ENCODE measurements at places on chromosomes 11 and 22. TPM values are rescaled to one million over a fixed set of nuclear protein-coding genes. Genes with fewer than 3 reads are reported as not detected.

Gene NCF4
- polyA plus RNA-seq: not detected

Gene CCDC34
- polyA plus RNA-seq: 3.8 TPM

Gene C11orf91
- polyA plus RNA-seq: 0.12 TPM

Gene GAL3ST3
- polyA plus RNA-seq: not detected

Gene SIAE
- 67.0 TPM for polyA plus RNA-seq

Gene SHANK2
- polyA plus RNA-seq: 3.2 TPM

Gene OR10W1
- polyA plus RNA-seq: not detected

- no peak for DNase-seq
Measured at GRCh38 chr22:25123677-25124076, 76.0 kb upstream of the CRYBB3 start.

GRCh38 chr11:71490044-71490730, 36.9 kb upstream of the KRTAP5-7 start:
- DNase-seq: no peak

- no peak for DNase-seq
Measured at GRCh38 chr11:130826572-130826971, 89.7 kb downstream of the SNX19 start.

GRCh38 chr22:44491269-44492035, 6.6 kb downstream of the RTL6 start:
- DNase-seq: no peak

DNA sequence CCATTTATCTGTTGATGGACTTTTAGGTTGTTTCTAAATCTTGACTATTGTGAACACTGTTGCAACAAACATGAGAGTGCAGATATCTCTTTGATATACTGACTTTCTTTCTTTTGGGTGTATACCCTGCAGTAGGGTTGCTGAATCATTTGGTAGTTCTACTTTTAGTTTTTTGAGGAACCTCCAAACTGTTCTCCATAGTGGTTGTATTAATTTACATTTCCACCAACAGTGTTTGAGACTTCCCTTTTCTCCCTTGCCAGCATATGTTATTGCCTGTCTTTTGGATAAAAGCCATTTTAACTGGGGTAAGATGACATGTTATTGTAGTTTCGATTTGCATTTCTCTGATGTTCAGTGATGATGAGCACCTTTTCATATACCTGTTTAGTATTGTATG, 330.0 kb downstream of the DDX10 start:
- no peak for DNase-seq

DNA sequence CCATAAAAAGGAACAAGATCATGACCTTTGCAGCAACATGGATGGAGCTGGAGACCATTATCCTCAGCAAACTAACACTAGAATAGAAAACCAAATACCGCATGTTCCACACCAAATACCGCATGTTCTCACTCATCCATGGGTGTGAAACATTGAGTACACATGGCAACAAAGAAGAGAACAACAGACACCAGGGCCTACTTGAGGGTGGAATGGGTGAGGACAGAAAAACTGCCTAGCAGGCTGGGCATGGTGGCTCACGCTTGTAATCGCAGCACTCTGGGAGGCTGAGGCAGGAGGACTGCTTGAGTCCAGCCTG, 12.3 kb downstream of the EHD1 start:
- no peak for DNase-seq

GRCh38 chr11:64000026-64000739, 13.9 kb downstream of the OTUB1 start:
- DNase-seq: peak; percentile 71

- no peak for DNase-seq
Measured at GRCh38 chr11:110894224-110894623, 182.0 kb upstream of the ARHGAP20 start.

- no peak for DNase-seq
Measured at GRCh38 chr22:48244388-48245195, 1482.1 kb downstream of the TBC1D22A start.

DNA sequence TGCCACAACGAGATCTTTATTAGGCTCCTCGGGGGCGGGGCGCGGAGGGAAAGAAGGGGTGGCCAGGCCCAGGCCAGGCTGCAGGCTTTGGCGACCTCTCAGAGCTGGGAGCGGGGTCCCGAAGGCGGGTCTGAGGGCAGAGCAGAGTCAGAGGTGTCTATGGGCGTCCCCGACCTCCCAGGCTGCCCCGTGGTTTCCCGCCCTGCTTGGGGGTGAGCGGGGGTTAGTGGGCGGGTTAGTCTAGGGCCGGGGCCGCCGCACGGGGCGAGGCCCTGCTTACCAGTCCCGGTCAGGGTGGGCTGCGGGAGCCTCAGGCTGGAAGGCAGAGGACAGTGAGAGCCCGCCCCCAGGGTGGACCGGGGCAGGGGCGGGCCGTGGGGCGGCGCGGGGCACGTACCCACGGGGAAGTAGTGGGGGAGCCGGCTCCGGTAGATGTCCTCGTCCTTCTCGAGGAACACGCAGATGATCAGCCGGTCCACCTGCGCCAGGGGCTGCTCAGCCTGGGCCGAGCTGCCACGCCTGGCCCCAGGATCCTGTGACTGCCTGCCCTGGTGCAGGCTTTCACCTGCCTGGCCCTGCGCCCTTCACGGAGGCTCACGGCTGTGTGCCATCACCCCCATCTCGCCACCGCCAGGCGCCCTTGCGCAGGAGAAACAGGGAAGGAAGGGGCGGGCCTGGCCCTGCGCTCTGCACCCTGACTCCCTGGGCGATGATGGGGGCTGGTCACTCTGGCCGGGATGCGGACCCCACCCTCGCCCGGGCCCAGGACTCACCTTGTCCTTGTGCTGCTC, 12.5 kb downstream of the OTUB1 start:
- DNase-seq: no peak

DNA sequence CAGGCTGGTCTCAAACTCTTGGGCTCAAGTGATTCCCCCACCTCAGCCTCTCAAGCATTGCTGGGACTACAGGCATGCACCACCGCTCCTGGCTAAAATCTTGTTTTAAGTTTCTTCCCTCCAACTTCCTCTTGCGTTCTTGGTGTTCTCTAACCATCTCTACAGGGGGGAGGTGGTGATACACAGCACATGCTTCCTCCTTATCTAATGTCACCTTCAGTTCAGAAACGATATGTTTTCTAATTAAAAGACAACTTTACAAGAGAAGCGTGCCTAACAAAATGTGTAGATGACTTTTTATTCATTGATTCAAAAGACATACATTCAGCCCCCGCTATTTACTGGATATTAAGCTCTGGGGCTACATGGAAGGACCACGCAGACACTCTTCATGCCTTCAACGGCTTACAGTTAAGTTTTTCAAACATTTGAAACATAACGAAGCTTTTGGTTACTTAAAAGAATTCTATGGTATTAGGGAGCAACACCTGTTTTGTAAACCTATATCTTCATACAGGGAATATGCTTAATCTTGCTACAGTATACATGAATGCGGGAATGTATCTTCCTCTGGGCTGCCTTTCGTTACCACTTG, 933 bp upstream of the DLAT start:
- DNase-seq: no peak

DNA sequence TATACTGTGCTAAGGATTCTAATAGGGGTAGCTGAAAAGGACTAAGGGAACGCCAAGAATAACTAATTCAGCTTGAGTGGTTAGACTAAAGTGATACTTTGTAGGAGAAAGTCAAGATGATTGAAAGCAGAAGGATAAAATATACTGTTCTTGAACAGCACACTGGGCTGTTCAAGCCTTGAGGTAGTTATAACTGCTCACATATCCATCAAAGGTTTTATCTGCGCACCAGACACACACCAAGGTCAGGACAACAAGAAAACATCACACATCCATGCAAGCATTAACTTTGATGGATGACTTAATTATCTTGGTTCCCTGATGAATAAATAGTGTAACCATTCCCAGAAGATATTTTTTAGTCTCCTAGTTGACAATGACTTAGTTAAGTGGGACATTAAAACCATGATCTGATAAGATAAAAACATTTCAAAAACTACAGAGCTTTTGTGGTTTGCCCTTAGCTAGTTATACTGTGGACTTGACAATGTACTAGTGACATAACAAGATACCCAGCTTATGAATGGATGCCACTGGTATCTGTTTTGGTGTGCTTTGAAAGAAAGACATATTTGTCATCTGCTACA, 728.9 kb downstream of the JRKL start:
- DNase-seq: no peak

DNA sequence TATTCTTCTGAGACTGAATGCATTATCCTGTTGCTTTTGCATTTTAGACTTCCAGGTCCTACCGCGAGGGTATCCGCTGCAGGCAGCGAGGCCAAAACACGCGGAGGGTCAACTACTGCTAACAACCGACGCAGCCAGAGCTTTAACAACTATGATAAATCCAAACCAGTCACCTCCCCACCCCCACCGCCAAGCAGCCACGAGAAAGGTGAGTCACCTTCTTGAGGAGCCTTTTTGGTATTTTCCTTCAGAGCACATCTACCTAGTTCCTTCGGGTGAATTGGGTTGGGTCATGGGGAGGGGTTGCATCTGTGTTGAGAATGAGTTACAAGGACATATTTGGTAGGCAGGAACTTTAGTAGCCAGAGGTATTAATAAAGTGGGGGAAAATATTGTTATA, 179.8 kb downstream of the NAV2 start:
- peak; percentile 77 for DNase-seq

- DNase-seq: no peak
Measured at GRCh38 chr11:72525466-72525865, 91.1 kb upstream of the CLPB start.

DNA sequence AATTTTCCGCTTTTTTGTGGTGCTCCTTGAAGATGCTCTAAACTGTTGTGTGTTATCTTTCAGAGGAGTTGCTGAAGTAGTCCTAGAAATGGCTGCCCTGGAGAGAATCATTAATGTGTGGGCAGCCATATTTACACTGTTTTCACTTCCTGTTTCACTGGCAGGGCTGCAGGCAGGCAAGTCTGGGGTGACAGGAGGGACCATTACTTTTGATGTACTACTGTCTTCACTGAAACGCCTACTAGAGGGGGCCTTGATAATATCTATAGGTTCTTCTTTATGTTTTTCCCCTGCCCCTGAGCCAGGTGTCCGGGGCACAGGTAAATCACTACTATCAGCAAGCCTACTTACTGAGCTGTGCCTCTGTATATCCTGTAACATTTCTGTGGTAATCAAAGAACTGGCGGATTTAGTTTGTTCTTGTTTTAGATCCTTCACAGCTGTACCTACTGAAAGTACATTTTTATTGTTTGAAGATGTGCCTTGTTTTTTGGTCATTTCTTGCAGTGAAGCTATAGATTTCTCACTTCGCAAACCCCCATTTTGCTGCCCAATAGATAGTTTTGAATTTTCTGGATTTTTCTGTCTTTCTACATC, 39.7 kb downstream of the ACAT1 start:
- no peak for DNase-seq

DNA sequence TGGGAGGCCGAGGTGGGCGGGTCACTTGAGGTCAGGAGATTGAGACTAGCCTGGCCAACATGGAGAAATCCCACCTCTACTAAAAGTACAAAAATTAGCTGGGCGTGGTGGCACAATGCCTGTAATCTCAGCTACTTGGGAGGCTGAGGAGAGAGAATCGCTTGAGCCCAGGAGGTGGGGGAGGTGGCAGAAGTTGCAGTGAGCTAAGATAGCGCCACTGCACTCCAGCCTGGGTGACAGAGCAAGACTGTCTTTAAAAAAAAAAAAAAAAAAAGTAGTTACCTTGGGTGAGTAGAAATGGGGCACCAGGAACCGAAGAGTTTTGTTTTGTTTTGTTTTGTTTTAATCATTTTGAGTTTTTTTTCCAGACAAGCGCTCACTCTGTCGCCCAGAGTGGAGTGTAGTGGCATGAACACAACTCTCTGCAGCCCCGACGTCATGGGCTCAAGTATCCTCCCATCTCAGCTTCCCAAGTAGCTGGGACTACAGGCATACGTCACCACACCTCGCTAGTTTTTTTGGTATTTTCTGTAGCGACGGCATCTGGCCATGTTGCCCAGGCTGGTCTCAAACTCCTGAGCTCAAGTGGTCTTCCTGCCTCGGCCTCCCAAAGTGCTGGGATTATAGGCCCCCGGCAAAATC, 15.8 kb downstream of the THAP12 start:
- DNase-seq: no peak

DNA sequence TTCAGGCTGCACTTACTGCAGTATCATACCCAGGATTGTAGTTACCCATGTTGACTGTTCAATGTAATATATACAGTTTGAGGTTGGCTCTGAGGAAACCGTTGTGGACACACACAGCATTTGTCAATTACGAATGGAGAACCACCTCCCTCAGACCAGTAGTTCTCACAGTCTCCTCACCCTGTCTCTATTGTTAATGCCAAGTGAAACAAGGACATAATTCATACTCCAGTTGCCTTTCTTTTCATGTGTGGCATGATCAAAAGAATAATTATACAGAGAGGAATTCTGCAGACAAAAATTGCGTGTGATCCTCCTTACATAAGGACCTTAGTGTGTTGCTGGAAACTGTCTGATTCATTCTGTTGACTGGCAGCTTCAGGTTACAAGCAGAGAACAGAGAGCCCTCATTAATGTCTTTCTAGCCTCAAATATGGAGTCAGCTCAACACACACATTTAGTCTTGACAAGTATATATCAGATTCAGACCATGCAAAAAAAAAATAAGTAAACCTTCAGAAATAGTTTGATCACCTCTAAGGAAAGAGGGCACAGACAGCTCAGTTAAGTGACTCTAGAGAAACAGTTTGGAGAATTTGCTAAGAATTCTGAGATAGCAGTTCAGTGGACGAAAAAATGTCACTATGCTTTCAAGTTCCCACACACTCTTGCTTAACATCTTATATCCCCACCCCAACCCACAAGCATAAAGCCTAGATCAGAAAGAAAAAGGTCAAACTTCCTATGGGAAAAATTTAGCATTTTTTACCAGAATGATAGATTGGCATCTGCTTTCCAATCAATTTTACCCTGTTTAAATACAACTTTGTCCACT, 96.1 kb downstream of the MAML2 start:
- DNase-seq: peak; percentile 88

- DNase-seq: no peak
Measured at GRCh38 chr11:34830035-34830434, 86.1 kb downstream of the APIP start.

DNA sequence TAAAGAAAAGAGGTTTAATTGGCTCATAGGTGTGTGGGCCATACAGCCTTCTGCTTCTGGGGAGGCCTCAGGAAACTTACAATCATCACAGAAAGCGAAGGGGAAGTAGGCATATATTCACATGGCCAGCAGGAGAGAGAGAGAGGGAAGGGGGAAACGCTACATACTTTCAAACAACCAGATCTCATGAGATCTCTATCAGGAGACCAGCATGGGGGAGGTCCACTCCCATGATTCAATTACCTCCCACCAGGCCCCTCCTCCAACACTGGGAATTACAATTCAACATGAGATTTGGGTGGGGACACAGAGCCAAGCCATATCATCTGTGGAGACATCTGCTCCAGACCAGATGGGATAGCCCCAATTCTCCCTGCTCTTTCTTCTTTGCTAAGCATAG, 866.0 kb downstream of the BRD1 start:
- DNase-seq: no peak
